Suppressor macrophage (primary cell): ENCODE measurements at places on chromosomes 1 and 21.
A peak's percentile ranks its signal among the peaks of the same experiment; 100 is the strongest.

DNA sequence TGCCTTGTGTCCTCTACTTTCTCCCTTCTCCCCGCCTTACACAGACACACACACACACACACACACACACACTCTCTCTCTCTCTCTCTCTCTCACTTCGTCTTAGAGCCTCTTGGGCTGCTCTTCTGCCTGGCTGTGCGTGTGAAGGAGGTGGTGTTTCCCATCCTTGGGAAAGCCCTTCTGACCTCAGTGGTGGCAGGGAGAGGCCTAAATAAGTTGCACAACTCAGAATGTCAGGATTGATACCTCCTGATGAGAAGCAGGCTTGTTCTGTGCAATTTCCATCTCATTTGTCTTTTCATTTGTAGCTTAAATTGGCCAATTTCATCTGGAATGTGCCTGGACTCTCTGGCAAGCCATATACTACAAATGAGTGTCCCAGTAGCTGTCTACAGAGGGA, 25.0 kb downstream of the LRRN2 start:
- DNase-seq: no peak

- DNase-seq: no peak
These were observed 4.9 kb upstream of the ZNF644 start for GRCh38 chr1:91026777-91027176.

DNA sequence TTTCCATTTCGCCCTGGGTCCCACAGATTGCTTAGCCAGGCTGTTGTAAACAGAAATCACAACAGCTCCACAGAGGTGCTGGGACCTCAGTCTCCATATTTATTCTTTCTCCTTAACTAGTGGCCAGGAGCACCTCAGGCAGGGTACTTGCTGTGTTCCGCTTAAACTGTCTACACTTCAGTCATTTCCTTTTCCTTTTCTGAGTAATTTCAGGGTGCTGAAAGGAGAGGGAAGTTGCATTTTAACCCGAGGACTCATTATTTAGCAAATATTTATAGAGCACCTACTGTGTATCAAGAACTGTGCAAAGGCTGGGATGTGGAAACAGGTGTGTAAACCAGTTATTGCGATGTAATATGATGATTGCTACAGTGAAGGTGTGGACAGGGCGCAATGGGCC, 41.9 kb downstream of the ACP6 start:
- no peak for DNase-seq

- DNase-seq: no peak
These were observed 6.6 kb upstream of the SLC35A3 start for GRCh38 chr1:99963041-99963795.

DNA sequence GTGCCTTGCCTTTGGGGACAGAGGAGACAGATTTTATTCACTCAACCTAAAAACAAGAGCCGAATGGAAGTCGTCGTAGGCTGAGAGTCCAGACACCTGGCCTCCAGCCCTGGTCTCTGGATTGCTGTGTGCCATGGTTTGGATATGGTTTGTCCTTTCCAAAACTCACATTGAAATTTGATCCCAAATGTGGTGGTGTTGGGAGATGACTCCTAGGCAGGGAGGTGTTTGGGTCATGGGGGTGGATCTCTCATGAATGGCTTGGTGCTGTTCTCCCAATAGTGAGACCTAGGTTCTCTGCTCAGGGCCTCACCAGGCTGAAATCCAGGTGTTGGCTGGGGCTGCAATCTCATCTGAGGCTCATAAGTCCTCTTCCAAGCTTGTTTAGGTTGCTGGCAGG, 75.5 kb downstream of the FOXD2 start:
- no peak for DNase-seq

GRCh38 chr1:153800516-153800915, 25.3 kb downstream of the SLC27A3 start:
- DNase-seq: no peak

- no peak for DNase-seq
These were observed 3.7 kb upstream of the DVL1 start for GRCh38 chr1:1352786-1353388.

DNA sequence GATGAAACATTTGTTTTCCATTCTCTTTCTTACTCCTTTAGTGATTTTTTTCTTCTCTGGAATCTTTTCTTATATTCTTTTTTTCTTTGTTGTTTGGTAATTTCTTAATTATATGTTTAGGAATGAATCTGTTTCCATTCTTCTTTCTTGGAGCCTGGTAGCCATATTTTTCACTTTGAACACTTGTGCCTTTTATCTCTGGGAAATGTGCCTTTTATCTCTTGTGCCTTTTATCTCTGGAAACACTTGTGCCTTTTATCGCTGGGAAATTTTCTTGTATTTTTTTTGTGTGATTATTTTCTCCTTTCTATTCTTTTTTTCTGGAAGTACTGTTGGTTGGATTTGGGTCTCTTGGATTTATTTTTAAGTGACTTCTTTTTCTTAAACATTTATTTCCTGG, 118.2 kb downstream of the LEPR start:
- DNase-seq: no peak

DNA sequence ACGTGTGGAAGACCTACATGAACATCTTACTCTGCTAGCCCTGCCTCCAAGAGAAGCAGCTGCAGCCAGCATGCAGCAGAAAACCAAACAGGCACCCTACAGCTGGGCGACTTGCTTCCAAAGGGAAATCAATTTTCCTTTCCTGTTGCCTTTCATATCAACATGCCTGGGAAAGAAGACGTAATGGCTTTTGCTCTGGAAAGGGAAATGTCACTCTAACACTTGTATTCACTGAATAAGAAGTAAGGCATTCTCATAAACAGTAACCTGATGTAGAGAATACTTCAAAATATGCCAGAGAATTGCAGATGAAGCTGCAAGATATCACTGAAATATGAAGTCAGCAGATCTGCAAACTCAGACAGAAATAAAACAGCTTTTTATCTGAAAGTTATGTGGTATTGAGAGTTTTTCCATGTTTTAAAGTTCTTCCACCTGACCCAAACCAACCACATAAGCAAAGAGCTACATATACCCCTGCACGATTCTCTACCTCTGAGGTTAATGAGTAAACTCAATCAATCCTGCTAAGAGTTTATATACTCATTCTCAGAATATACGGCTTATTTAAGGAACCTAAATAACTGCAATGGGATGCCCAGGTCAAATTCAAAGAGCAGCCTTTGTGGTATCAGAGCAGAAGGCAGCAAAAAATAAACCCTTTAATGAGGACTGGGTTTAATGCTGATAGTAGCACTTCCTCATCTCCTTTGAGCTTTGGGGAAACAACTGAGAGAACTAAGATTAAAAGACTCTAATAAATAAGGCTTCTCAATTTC, 150.9 kb downstream of the RERE start:
- peak; percentile 38 for DNase-seq

DNA sequence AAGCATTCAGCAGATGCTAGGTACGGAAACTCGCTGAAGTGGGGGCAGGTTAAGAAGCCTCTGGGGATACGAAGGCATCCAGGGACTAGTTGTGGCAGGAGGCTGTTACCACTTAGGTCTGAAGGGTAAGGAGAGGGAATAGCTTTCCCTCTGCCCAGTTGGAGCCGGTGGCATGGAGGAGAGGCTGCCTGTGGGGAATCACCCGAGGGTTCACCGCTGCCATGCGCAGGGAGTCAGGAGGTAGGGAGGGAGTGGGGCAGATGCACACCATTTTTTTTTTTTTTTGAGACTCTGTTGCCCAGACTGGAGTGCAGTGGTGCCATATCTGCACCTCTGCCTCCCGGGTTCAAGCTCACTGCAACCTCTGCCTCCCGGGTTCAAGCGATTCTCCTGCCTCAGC, 6.1 kb downstream of the PCSK9 start:
- no peak for DNase-seq

- DNase-seq: no peak
These were observed 127.5 kb downstream of the UCK2 start for GRCh38 chr1:165954940-165955339.

DNA sequence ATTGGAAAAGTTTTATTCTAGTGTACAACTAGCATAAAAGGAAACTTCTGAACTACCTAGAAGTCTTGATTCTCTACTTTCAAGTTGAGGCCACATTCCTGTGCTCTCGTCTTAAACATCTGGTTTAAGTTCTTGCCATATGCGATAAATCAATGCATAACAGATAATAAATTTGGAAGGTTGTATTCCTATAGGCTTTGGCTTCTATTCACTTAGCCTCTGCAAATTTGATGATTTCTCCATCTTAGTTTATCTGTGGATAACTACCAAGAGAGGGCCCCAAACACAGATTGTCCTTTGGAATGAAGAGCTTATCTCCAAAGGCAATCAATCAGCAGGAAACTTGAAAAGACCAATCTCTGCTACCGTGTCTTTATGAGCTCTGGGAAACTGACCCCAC, 11.7 kb upstream of the RNF2 start:
- DNase-seq: no peak

DNA sequence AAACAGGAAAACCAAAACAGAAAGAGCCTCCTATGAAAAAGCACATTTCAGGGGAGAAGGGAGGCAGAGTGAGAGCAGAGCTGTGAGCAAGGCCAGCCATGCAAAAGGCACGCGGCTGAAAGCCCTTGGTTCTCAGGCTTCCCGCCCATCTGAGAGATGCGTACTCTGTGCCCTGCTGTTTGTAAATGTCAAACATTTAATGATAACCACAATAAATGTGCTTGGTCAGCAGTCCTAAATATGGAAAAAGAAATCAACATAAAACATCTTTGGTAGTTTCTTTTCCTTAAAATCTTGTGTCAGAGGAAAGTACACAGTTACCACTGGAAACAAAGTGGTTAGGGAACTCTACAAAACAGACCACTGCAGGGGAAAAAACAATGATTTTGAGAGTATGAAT, 283.1 kb downstream of the DSCAM start:
- peak; percentile 4 for DNase-seq
